ENCODE measurements at places on chromosomes 2 and 18.

GRCh38 chr2:20670315-20671035 lies 3.5 kb downstream of the GDF7 start:
- no peak for DNase-seq

DNA sequence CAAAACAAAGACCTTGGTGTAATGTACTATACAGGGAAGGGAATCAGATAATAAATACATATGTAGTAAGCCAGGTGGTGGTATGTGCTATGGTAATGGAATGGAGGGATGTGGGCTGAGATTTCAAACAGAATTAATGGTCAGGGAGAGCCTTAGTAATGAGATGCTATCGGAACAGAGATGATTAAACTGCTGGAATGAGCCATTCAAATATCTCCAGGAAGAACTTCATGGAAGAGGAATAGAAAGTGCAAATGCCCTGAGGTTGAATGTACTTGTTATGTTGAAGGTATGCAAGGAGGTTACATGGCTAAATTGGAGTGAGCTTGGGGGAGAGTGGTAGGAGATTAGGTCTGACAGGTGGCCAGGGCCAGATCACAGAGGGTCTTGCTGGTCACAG lies 5.1 kb downstream of the SERPINB11 start:
- DNase-seq, result no peak

GRCh38 chr2:70919672-70920366 lies 15.9 kb upstream of the ATP6V1B1 start:
- peak; percentile 77 for DNase-seq

DNA sequence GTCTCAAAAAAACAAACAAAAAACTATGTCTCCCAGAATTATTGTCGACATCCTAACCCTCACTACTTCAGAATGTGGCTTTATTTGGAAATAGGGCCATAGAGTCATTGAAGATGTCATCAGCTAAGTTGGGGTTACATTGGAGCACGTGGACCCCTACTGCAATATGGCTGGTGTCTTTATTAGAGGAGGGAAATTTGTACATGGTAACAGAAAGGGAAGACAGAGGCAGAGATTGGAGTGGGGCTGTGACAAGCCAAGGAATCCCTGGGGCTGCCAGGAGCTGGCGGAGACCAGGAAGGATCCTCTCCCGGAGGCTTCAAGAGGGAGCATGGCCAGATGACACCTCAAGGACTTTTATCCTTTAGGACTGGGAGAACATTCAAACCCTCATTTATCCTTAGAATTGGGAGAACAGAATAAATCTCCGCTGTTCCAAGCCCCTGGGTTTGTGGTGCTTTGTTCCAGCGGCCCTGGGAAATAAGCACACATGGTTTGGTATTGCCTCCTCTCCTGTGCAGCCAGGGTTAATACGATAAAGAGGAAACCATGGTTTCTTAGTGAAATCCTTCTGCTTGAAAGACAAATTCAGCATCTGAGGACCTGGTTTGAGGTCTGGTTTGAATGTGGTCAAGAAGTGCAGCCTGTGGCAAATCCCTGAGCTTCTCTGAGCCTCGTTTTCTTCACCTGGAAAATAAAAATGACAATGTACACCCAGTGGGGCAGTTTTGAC lies 184.7 kb downstream of the MYCN start:
- DNase-seq, result no peak

- no peak for DNase-seq
These were observed 93.9 kb upstream of the RMDN2 start for GRCh38 chr2:37831081-37831780.

GRCh38 chr2:9228781-9229469 lies 22.3 kb downstream of the ASAP2 start:
- no peak for DNase-seq

DNA sequence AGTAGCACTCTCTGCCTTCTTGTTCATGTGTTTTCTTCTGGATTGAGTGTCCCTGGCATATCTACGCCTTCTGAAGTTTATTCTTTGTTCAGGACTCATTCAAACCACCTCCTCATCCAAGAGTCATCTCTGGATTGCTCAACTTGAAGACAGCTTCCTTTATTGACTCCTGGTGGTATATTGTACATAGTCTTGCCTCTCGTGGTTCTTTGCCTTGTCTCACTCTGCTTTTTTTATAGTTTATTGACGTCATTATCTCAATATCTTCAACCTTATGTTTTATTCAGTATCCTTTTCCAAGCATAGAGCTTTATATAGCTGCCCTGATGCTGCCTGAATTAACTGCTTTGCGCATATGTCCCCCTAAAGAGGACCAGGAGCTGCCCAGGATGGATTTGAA lies 161.7 kb downstream of the INSIG2 start:
- DNase-seq, result no peak

- no peak for DNase-seq
These were observed 536.9 kb downstream of the TMX3 start for GRCh38 chr18:68177807-68178702.

DNA sequence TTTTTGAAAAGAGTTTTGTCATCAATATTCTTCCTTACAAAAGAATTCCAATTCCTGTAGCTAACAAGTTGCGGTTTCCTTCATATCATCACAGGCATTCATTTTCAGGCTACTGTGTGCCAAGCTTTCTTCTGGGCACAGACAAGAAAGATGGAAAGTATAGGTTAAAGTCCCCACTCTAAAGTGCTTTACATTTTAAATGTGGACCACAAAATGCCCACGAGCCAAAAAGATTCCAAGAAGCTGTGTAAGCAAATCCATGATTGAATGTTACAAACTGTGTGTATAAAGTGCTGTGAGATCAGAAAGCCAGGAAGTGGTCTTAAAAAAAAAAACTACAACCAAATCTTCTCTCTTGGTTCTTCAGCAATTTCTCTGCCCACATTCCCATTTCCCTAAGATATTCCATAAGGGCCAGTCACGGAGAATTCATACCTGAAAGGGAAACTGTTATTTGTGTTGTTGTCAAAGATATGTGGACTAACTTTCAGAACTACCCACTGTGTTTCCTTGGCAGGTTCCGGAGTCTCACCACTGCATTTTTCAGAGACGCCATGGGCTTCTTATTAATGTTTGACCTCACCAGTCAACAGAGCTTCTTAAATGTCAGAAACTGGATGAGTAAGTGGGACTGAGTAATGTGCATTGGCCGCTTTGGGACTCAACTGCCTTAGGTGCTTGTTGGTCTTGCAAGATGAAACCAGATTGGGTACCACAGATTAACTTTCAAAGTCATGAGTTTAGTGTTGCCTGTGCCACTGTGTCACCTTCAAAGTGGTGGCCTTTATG lies 55.7 kb downstream of the RAB27B start:
- no peak for DNase-seq

DNA sequence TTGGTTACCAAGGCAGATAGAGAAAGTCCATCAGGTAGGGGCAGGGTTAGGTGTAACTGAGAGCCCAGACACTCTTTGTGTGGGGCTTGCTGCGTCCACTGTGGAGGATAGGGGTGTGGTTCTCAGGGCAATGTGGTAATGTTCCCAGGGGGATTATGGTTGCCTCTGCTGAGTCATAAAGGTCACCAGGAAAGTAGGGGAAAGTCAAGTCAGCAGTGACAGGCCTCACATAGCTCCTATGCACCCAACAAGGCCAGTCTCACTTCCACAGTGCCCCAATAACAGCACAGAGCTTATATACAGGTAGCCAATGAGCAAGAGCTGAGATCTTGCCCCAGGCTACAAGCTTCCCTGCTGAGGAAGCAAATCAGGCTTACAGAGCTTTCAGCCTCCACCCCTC lies 1438.0 kb upstream of the ZEB2 start:
- DNase-seq, result no peak

GRCh38 chr2:209591021-209591420 lies 167.2 kb downstream of the MAP2 start:
- DNase-seq, result no peak

- no peak for DNase-seq
These were observed 297.7 kb upstream of the SYT4 start for GRCh38 chr18:43574974-43575373.

GRCh38 chr2:23206650-23207049 lies 178.3 kb upstream of the KLHL29 start:
- DNase-seq, result no peak

DNA sequence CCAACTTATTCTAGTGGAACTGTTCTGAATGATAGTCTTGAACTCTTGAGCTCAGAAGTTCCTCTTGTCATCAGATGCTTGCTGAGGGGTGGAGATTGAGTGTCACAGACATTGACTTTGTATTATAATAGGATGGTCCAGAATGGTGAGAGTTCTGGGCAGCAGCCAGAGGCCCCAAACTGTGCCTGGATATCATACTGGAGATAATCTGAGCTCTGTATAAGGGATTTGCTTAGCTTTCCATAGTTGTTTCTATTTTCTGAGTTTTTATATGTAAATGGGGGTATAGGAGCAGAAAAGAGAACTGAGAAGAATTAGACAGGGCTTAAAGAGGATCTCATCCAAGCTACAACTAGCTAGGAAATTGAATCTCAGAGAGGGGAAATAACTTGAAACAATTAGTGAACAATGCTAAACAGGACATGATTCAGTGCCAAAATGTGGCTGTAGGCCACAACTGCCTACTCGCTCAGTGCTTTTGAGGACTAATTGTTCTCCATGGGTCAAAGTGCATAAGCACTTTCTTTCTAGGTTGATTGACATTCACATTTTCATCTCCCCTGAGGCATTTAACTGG lies 10.1 kb upstream of the LCLAT1 start:
- DNase-seq, result no peak

- DNase-seq, result no peak
These were observed 157.5 kb downstream of the FSIP2 start for GRCh38 chr2:185895828-185896693.

- DNase-seq, result no peak
These were observed 1047.2 kb upstream of the PIK3C3 start for GRCh38 chr18:40907842-40908241.

GRCh38 chr2:72220170-72220569 lies 72.5 kb upstream of the CYP26B1 start:
- no peak for DNase-seq

GRCh38 chr18:74356959-74357358 lies 41.3 kb downstream of the C18orf63 start:
- no peak for DNase-seq

- no peak for DNase-seq
These were observed 36.1 kb downstream of the PPP4R1 start for GRCh38 chr18:9578306-9578705.

- DNase-seq, result no peak
These were observed 26.2 kb downstream of the PHLPP1 start for GRCh38 chr18:62741584-62741983.

DNA sequence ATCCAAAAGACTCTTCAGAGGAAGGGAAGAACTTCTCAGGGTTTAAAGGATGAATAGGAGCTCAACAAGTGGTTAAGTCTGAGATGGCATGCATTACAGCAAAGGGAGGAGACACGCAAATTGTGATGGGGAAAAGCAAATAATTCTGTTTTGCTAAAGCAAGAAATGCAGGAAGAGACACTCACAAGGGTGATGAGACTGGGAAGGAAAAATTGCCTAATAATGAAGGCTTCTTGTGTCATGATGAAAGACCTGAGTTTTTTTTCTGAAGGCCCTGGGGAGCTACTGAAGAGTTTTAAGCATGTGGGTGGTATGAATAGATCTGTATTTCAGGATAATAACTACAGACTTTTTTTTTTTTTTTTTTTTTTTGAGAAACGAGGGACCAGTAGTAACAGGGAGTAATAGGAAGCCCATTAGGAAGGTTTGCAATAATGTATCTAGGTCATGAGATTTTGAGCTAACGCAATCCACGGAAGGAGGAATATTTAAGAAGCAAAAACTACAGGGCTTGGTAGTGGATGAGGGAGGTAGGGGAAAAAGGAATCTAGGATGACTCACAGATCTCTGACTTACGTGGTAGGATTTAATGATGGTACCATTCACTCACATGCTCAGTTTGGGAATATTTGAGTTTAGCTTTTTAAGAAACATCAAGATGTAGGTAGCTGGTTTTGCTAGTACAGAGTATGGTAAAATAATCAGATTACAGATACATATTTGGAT lies 16.0 kb upstream of the SERPINB3 start:
- DNase-seq, result no peak

DNA sequence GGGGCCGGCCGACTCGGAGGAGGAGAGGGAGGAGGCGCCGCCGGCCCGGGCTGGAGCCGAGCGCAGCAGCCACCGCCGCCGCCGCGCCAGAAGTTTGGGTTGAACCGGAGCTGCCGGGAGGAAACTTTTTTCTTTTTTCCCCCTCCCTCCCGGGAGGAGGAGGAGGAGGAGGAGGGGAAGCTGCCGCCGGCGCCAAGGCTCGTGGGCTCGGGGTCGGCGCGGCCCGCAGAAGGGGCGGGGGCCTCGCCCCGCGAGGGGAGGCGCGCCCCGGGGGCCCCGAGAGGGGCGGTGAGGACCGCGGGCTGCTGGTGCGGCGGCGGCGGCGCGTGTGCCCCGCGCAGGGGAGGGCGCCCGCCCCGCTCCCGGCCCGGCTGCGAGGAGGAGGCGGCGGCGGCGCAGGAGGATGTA lies 316 bp downstream of the CRIM1 start:
- no peak for DNase-seq

GRCh38 chr2:190179754-190180312 lies 117.3 kb upstream of the MSTN start:
- peak; percentile 70 for DNase-seq

DNA sequence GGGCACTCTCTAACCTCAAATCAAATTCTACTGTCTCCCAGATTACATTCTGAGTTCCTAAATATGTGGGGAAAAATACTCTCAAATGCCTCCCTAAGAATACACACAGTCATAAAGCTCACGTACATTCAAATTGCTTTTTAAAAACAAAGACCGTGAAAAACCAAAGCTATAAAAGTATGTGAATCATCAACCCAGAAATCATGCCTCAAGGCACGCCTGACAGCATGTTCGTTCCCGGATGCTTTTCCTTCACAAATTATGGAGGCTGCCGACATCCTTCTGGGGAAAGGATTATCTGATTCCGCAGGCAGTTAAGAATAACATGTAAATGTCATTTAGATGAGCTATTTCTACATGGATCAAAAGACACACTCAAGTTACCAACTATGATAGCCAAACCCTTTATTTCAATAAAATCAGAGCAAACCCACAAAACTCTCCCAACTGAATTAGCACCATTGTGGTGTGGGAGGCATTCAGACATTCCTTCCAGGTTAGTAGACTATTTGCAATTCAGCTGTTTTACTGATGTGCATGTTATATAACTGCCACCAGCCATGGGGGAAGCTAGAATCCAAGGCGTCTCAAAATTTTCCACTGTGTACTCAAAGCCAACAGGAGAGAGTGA lies 398.2 kb upstream of the TRIB2 start:
- no peak for DNase-seq

GRCh38 chr2:108908713-108909070 lies 80.3 kb downstream of the EDAR start:
- DNase-seq, result no peak

- no peak for DNase-seq
These were observed 456.3 kb downstream of the DLGAP1 start for GRCh38 chr18:3998698-3999333.

DNA sequence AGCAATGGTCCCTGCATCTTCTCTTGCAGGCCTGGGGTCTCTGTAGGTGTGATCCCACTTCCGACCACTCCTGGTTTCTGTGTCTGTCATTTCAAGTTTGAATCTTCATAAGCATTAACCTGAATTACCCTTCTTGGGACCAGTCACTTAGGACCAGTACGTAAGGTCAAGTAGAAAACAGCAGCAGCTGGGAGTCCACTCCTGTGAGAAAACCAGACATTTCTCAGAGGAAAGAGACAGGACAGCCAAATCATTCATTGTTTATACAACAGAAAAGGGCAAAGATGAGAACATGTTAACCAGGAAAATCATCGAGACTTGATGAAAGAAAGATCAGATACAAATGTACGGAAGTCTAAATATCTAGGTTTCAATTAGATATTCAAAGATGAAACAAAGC lies 163.0 kb downstream of the MREG start:
- DNase-seq, result no peak

All from substantia nigra (tissue), 51 donors.